ENCODE measurements at places on chromosomes 13 and 19.

GRCh38 chr19:1455002-1455335, 5.0 kb downstream of the APC2 start:
- no peak for DNase-seq

DNA sequence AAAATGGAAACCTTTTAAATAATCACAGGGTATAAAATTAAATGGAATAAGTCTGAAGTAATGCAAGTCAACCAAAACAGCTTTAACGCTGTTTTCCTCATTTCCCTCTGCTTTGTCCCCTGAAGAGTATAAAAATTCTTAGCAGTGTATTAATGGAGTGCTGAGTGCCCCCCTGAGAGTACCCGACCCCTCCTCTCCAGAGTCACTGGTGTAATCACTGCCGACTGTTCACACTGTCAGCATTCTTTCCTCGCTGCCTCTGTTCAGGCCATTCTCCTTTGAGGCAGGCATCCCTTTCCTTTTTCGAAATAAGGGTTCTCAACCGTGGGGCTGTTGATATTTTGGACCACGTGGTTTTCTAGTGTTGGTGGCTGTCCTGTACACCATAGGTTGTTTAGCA, 146.9 kb upstream of the SLC10A2 start:
- no peak for DNase-seq

- DNase-seq: no peak
These were observed 9.0 kb downstream of the DHRS12 start for GRCh38 chr13:51794964-51795363.

- no peak for DNase-seq
These were observed 24.5 kb downstream of the ATP4B start for GRCh38 chr13:113633485-113633873.

GRCh38 chr13:46598140-46598819, 45.3 kb downstream of the LRCH1 start:
- DNase-seq: no peak

GRCh38 chr13:38850868-38851626, 139.6 kb downstream of the STOML3 start:
- no peak for DNase-seq

GRCh38 chr19:33818411-33818810, 21.7 kb downstream of the KCTD15 start:
- DNase-seq: no peak

- DNase-seq: no peak
These were observed 44.8 kb downstream of the RBM26 start for GRCh38 chr13:79361299-79361698.

DNA sequence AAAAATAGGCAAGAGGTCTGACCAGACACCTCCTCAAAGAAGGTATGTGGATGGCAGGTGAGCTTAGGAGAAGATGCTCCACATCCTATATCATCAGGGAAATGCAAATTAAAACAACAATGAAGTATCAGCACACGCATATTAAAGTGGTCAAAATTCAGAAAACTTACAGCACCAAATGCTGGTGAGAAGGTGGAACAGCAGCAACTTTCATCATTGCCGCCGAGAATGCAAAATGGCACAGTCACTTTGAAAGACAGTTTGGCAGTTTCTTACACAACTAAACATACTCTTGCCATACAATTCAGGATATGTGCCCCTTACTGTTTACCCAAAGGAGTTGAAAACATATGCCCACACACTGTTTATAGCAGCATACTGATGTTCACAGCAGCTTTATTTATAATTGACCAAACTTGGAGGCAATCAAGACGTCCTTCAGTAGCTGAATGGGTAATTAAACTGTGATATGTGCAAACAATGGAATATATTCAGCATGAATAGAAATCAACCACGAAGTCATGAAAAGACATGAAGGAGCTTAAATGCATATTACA, 22.5 kb downstream of the OR10H4 start:
- DNase-seq: no peak

- no peak for DNase-seq
These were observed 18.0 kb upstream of the C1QTNF9B start for GRCh38 chr13:23915308-23915707.

GRCh38 chr13:54029720-54030119, 1001.1 kb downstream of the OLFM4 start:
- DNase-seq: no peak

- DNase-seq: no peak
These were observed 300.3 kb downstream of the FOXO1 start for GRCh38 chr13:40366119-40366518.
